Esophagus mucosa (tissue), 1 donor: ENCODE measurements at places on chromosomes 4 and X.

DNA sequence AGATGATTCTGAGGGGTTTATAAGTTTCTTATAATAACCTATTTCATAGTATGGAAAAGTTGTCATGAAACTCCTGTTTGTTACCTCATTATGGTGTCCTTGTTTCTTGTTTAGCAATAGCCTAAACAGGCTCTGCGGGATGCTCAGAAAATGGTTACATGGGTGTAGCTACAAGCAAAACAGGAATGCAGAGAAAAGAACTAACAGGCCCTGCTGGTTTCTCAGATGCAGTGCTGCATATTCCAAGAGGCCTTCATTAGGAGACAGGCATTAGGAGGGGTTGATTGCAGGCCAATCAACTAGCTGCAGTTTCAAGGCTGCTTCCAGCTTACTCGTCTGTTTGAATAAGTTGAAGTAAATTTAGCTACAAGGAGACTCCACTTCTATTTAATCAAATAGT is 37.6 kb upstream of the HPGD start:
- peak; percentile 98 for ATAC-seq

GRCh38 chr4:111405989-111406388 is 739.3 kb upstream of the FAM241A start:
- ATAC-seq, result no peak

DNA sequence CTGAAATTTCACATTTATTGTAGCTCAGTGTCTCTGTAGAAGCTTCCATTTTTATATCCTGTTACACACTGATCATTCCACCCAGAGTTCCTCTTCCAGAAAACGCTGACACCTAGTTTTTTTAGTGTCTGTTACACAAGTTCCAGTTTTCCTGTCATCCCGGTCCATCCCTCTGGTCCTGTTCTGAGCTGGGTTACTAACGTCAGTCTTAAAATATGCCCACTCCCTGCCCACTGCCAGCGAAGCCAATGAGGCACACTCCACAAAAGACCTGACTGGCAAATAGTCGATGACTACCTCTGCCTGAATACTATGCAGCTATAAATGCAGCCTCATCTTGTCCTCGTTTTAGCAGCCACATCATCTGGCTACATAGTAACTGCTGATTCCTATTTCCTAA is 30.9 kb upstream of the DDX3X start:
- ATAC-seq, result peak; percentile 55

- ATAC-seq, result no peak
Measured at GRCh38 chr4:142169216-142169615, 532.8 kb downstream of the IL15 start.

GRCh38 chr4:150141756-150142155 is 63.5 kb downstream of the DCLK2 start:
- no peak for ATAC-seq

- no peak for ATAC-seq
Measured at GRCh38 chrX:45198706-45199105, 2.0 kb downstream of the DIPK2B start.

- ATAC-seq, result no peak
Measured at GRCh38 chrX:16202943-16203342, 35.7 kb downstream of the MAGEB17 start.

GRCh38 chr4:74420863-74421262 is 24.1 kb upstream of the AREG start:
- no peak for ATAC-seq

GRCh38 chr4:122914292-122914904 is 8.0 kb downstream of the NUDT6 start:
- ATAC-seq, result peak; percentile 89

DNA sequence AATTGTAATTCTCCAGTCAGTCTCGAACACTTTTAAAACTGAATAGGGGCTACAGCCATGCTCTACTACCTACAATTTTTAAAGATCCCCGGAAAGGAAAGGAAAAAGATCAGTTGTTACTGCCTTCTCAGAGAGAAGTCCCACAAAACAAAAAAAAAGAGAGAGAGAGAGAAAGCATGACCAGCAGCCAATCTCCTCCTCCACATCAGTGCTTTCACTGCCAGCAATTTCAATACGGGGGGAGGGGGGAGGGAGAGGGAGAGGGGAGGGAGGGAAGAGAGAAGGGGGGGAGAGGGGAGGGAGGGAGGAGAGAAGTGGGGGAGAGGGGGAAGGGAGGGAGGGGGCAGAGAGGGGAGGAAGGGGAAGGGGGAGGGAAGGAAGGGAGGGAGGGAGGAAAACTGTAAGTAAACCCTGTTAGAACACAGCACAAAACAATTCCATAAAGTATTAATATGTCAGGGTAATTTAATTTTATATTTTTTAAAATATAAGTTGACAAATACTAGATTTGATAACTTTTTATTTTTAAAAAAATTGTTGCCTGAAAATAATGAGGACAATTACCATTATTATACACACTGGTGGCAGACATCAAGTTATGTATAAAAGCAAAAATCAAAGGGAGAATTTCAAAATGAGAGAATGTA is 108.0 kb downstream of the LRBA start:
- no peak for ATAC-seq

GRCh38 chr4:60952921-60953320 is 247.2 kb upstream of the ADGRL3 start:
- no peak for ATAC-seq

DNA sequence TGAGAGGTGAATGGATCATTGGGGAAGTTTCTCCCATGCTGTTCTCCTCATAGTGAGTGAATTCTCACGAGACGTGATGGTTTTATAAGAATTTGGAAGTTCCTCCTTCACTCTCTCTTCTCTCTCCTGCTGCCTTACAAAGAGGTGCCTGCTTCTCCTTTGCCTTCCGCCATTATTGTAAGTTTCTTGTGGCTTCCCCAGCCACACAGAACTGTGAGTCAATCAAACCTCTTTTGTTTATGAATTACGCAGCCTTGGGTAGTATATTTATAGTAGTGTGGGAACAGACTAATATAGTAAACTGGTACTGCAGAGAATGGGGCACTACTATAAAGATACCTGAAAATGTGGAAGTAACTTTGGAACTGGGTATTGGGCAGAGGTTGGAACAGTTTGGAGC is 7.8 kb upstream of the CTAG2 start:
- ATAC-seq, result no peak

DNA sequence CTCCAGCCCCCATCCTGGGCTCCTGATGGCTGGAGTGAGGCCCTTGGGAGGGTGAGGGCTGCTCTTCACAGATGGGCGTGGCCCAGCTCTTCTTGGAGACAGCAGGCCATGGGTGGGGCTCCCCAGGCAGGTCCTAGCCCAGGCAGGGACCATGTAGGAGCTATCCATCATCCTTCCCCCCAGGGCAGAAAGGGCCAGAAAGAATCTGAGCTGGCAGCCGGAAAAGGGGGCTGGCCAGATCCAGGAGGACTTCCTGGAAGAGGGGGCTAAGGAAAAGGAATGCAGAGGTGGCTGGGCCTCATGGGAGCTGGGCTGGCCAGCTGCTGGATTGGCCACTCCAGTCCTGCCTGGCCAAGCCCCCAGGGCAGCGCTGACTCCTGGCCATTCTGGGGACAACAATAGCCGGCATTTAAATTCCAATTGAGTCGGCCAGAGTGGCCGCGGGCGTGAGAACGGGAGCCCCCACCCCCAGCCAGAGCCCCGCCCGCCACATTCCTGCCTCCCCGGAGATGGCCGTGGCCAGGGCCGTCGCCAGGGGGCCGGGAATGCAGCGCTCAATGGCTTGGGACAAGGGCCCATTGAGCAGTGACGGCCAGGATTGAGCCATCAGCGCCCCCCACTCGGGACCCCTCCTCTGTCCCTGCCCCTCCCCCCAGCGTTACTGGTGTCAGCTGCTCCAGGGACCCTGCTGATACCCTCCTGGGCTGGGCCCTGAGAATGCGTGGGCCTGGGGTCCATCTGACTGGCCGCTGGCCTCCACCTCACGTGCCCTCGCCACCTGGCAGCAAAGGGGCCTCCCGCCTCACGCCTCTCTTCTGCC is 15.1 kb upstream of the FGFR3 start:
- peak; percentile 62 for ATAC-seq

DNA sequence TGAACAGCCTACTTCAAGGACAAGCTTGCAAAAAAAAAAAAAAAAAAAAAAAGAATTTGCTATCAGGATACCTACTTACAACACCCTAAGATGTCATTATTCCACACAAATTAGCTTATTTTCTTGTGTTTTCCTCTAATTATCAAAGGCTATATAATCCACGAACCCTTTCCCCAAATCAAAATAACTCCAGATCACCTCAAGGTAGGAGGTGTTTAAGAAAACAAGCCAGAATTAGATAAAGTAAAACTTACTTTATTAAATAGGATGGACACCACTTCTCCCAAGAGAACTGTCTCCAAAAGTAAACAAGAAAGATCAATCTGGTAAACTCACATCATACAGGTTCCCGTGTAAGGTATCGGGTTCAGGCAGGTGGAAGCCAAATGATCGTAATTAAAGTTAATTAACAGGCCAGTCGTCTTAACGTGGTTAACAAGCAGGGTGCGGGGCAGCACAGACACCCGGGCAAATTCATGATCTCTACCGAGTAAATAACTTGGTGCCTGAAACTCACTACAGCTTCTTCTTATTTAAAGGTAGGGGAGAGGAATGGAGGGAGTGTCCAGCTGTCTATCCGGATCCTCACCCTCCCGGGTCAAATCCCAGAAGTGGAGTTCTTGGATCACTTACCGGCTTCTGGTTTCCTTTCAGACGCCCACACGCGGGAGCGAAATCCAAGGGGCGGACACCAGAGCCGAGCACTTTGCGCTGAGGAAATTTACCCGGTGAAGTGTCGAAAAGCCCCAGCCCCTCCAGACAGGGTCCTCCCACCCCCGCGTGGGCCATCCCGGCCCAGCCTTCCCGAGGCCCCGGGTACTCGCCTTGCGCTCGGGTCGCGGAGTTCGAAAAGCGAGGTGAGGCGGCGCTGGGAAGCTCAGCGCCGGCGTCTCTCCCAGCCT is 708 bp downstream of the ARAP2 start:
- peak; percentile 50 for ATAC-seq

DNA sequence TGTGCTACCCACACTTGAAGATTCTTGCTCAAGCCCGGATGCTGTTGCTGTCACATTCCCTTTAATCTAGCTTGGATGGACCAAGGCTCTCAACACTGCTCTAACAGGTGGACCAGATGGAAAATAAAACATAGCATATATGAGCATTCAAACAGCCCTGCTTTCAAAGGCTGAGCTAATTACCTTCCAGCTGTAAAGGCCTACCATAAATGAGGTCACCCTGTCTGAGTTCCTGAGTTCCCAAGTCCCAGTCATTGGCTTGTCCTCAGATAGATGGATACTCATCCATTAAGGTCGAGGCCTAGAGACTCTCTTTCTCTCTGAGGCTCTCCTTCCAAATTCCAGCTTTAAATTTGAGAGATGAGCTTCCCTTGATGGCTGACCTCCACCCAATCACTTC is 147.5 kb downstream of the STOX2 start:
- no peak for ATAC-seq

GRCh38 chr4:102564399-102565059 is 63.4 kb downstream of the NFKB1 start:
- peak; percentile 65 for ATAC-seq

- no peak for ATAC-seq
Measured at GRCh38 chr4:30959781-30960485, 239.8 kb downstream of the PCDH7 start.

DNA sequence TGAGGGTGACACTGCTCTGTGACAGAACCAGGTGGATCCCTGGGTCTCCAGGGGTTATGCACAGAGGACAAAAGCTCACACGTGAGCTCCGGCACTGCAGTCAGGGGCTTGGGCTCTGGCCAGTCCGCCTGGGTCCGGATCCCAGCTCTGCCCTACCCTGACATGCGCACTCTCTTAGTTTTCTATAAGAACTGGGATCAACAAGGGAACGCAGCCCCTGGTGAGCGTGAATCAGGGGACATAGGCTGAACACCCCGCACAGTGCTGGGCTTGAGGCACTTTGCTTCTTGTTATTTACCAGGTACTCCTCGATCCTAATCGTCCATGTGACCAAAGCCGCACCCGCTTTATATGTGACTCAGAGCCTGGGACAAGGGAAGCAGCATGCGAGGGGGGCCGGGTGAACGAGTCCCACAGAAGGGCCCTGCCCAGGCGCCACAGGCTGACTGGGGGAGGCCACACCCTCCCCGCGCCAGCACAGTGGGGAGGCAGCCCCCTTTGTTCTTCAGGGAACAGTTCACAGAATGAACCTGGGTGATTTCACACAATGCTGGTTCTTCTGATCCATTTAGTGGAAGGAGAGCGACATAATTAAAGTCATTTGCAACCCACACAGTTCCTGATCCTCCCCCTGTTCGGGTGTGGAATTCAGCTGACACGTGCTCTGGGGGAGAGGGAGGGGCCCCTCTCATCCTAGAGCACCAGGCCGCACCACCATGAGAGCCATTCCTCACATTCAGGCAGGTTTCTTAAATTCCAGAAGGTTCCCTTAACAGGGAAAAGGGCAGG is 55.5 kb downstream of the WFS1 start:
- peak; percentile 85 for ATAC-seq

GRCh38 chr4:16202598-16202997 is 23.7 kb downstream of the TAPT1 start:
- ATAC-seq, result no peak

GRCh38 chr4:189502841-189503435 is 437.7 kb upstream of the FRG1 start:
- ATAC-seq, result no peak

- ATAC-seq, result no peak
Measured at GRCh38 chrX:23930894-23931604, 23.2 kb downstream of the CXorf58 start.

DNA sequence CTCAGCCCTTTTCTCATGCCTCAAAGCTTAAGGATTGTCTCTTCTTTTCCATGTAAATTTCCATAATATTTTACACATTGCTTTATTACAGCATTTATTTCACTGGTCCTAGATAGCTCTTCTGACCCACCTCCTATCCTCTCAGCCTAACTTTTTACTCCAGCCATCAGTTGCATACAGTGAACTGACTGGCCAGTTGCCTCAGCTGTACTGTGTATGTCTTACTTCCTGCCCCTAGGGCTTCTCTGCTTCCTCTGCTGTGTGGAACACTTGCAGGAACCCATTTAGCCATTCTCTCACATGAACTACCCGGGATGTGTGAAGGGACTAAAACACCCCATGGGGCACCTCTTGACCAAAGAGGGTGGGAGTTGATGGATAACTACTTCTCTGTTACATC is 18.0 kb downstream of the C4orf33 start:
- no peak for ATAC-seq

- ATAC-seq, result no peak
Measured at GRCh38 chr4:158613046-158613445, 58.6 kb downstream of the C4orf46 start.
